Fibroblast of lung (primary cell): ENCODE measurements at places on chromosomes 2 and 18. TPM values are rescaled to one million over a fixed set of nuclear protein-coding genes. Genes with fewer than 3 reads are reported as not detected.

Gene TRIM54
- polyA plus RNA-seq, result 0.06 TPM in 1 of 2 replicates, not detected in the other

Gene SLC4A5
- 0.12 and 0.19 TPM in 2 replicates for polyA plus RNA-seq

DNA sequence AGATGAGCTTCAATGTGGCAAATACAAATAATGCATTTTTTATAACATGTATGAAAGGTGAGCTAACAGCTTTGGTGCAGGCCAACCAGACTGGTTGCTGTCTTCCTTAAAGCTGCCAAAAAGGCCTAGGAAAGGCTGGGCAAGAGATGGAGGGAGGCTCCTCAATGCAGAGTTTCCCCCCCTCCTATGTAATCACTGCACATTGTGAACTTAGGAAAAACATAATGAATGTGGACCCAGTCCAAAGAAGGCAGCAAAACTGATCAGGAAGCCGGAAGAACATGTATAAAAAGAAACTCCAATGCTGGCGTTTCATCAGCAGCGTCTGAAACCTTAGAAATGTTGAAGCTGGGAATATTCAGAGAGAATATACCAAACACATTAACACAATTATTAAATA, 84.2 kb upstream of the LYPD6 start:
- no peak overlapping the region for H3K27ac ChIP-seq
- no peak overlapping the region for H3K4me3 ChIP-seq
- no peak for DNase-seq
- no peaks in the 10 kb centered on the region for H3K4me1 ChIP-seq
- no peaks in the 10 kb centered on the region for H3K27me3 ChIP-seq

GRCh38 chr2:238425979-238426567, 654 bp upstream of the ASB1 start:
- peak overlapping the region; percentile 93 for H3K4me3 ChIP-seq
- H3K4me1 ChIP-seq, result peaks cover 26% of the 10 kb centered on the region
- peak overlapping the region; percentile 94 for H3K27ac ChIP-seq
- peak; percentile 92 for DNase-seq
- no peaks in the 10 kb centered on the region for H3K27me3 ChIP-seq

DNA sequence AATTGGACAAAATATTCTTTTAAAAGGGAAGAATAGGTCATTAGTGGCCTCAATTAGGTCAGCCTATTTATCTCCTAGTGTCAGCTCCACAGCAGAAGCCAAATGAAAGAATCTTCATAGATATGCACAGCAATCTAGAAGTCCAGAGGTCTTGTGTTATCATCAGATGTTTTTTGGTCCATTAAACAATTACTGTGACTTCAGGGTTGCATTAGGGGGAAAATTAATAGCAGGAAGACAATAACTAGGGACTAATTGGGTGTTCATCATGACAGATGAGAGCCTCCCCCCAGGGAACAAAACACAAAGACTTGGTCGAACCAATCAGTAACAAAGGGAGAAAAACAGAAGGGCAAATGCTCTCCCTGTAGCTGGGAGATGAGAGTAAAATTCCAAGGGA, 264.7 kb downstream of the PTH2R start:
- H3K4me1 ChIP-seq, result no peaks in the 10 kb centered on the region
- DNase-seq, result no peak
- no peaks in the 10 kb centered on the region for H3K36me3 ChIP-seq
- H3K27ac ChIP-seq, result no peak overlapping the region
- no peak overlapping the region for H3K4me3 ChIP-seq

GRCh38 chr2:147549054-147549453, 295.8 kb upstream of the ACVR2A start:
- H3K27ac ChIP-seq, result no peak overlapping the region
- DNase-seq, result peak; percentile 11
- no peak overlapping the region for H3K4me3 ChIP-seq
- H3K36me3 ChIP-seq, result no peaks in the 10 kb centered on the region

GRCh38 chr18:79905993-79906392, 45.5 kb downstream of the SLC66A2 start:
- H3K27me3 ChIP-seq, result no peaks in the 10 kb centered on the region
- no peaks in the 10 kb centered on the region for H3K4me1 ChIP-seq
- H3K4me3 ChIP-seq, result no peak overlapping the region
- peaks cover 2% of the 10 kb centered on the region for H3K36me3 ChIP-seq

- H3K4me1 ChIP-seq, result no peaks in the 10 kb centered on the region
- no peak for DNase-seq
- H3K36me3 ChIP-seq, result no peaks in the 10 kb centered on the region
- H3K4me3 ChIP-seq, result no peak overlapping the region
Measured at GRCh38 chr2:88235987-88236386, 65.8 kb downstream of the THNSL2 start.

GRCh38 chr2:147630585-147630984, 214.2 kb upstream of the ACVR2A start:
- no peaks in the 10 kb centered on the region for H3K27me3 ChIP-seq
- no peaks in the 10 kb centered on the region for H3K36me3 ChIP-seq
- no peak overlapping the region for H3K4me3 ChIP-seq
- H3K27ac ChIP-seq, result no peak overlapping the region

GRCh38 chr2:226673314-226673723, 126.3 kb downstream of the IRS1 start:
- no peaks in the 10 kb centered on the region for H3K36me3 ChIP-seq
- H3K27me3 ChIP-seq, result no peaks in the 10 kb centered on the region
- H3K27ac ChIP-seq, result peak overlapping the region; percentile 29
